ENCODE measurements at places on chromosomes 16 and 17.

DNA sequence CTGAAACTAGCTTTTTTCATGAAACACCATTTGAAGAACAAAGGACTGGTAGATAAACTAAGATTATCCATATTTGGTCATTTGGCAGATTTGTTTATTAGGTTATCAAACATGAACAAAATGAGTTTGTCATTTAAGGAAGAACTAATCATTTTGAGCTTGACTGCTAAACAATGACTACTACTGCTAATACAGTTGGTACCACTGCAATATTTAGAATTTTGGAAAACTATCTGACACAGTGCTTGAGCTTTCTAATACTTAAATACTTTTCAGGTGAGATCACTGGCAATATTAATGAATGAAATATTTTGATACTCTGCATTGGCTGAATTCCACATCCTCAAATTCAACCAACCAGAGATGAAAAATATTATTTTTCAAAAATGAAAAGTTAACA, 47.2 kb downstream of the MED13 start:
- DNase-seq, result no peak

DNA sequence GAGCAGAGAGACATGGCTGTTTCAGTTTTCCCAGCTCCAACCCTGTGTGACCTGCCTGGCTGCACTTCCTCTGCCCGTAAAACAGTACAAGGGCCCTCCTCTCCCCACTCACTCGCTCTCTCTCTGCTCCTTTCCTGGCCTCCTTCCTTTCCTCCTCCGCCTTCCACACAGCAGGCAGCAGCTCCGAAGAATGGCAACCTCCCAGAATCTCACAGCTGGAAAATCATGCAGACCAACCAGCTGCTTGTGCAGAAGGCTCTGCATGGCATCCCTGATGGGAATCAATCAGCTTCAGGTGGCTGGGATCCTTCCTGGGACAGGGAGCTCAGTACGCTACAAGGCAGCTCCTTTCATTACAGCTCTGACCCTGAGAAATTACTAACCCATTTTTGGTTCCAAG, 27.4 kb downstream of the TMEM132E start:
- DNase-seq, result no peak

DNA sequence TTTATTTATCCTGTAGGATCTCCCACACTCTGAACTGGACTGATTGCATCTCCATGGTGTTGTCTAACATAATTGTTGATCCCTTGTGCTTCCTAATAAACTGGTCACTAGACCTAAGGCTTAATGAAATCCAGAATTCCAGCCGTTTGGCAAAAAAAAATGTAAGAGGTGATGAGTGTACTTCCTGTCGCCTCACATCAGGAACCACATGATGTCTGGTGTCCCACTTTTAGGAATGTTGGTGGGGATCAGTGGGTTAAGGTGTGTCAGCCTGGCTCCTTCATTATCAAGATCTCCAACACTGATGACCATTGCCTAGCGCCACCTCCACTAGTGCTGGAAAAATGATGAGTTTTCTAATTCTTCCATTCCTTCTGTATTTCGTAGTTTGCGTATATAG, 18.6 kb upstream of the LONP2 start:
- DNase-seq, result no peak

GRCh38 chr17:12983991-12984884, 33.6 kb downstream of the ELAC2 start:
- no peak for DNase-seq

DNA sequence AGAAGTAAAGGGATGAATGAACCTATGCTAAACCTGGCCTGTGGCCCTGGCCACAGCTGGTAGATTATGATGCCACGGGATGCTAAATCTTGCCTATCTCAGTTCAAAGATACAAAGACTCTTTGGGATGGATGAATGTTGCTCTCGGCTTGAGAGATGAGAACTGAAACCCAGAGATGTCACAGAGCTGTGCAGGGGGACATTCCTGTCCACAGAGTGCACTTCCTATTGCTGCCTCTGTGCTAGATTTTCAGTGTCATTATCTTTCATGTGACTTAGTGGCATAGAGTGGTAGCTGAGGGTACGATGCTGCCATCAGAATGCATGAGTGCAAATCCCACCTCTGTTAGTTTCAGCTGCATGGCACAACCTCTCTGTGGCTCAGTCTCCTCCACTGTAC, 2.3 kb upstream of the MT1M start:
- DNase-seq, result no peak

DNA sequence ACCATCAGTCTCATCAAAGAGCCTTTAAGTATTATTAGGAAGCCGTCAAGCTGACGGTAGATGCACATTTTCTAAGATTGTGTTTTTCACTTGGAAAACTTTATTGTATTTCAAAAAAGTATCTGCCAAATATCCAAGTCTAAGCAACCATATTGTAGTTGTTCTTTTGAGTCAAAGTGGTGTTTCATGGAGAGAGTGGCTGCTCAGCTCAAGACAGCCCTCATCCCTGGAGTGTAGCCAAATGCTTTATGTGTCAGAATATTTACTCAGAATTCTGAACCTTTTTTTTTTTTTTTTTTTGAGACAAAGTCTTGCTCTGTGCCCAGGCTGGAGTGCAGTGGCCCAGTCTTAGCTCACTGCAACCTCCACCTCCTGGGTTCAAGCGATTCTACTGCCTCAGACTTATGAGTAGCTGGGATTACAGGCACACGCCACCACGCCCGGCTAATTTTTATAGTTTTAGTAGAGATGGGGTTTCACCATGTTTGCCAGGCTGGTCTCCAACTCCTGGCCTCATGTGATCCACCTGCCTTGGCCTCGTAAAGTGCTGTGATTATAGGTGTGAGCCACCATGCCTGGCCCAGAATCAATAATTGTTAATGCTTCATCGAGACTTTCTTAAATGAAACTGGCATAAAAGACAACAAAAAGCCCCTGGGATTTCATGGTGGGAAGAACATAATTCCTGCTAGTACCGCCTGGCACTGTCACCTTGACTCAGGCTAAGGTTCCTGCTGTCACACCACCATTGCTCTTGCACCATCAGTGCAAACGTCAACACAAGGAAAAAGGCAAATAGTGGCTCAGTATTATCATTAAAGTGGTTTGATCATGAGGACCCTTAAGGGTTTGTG, 45.5 kb downstream of the PRKCA start:
- DNase-seq, result no peak

DNA sequence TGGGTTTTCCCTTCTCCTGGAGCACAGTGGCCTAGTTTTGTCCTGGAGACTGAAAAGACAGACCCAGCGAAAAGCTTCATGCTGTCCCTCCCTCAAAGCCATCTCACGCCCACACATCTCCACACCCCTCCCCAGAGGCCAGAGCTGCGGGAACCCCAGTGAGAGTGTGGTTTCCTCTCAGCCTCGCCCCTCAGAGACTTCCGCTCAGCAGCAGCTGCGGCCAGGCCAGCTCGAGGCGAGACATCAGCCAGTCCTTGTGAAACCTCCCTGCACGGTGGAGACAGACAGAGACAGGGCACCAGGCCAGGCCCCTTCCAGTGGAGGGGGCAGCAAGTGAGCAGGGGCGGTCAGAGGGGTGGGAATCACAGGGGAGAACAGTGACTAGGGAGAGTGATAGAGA, 77.0 kb upstream of the TNRC6C start:
- peak; percentile 89 for DNase-seq

DNA sequence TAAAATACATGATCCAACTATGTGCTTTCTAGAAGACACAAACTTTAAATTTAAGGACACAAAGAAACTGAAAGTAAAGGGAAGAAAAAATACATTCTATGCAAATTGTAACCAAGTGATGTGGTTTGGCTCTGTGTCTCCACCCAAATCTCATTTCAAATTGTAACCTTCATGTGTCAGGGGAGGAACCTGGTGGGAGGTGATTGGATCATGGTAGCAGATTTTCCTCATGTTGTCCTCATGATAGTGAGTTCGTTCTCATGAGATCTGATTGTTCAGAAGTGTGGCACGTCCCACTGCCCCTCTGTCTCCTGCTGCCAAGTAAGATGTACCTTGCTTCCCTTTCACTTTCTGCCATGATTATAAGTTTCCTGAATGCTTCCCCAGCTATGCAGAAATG, 15.0 kb downstream of the OR1A1 start:
- DNase-seq, result no peak

- no peak for DNase-seq
Measured at GRCh38 chr17:20293501-20293900, 173.8 kb downstream of the LGALS9B start.

GRCh38 chr16:49773534-49774475, 82.1 kb downstream of the ZNF423 start:
- no peak for DNase-seq

- DNase-seq, result no peak
Measured at GRCh38 chr16:49821614-49822282, 34.2 kb downstream of the ZNF423 start.

DNA sequence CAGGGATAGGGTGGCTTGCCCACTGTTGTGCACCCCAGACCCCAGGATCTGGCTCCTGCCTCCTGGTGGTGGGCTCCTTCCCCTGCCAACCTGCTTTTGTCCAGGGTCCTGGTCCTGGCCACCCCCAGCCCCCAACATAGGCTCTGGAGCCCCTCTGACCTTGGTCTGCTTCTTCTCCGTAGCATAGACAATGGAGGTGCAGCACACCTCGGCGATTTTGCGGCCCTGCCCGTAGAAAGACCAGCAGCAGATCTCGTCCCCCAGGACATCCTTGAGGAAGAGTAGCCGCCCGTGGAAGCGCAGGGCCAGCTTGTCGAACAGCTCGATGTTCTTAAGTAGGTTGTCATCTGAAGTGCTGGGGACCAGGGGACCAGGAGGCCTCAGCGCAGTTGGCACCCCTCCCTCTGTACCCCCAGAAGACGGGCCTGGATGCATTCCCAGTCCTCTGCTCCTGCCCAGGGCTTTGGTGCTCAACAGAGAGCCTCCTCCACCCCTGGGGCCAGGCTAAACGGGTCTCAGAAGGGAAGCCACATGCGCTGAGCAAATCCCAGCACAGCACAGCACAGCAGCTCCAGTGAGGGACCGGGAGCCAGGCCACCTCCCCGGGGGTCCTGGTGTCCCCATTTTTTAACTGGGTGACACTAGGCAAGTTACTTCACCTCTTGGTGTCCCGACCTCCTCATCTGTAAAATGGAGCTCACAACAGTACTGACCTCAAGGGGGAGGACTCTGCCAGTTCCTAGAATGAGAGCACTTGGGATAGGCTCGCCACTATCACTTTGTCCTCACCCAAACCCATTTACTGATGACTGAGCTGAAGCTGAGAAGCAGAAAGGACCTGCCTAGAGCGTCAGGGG, 10.8 kb downstream of the ASPHD1 start:
- DNase-seq, result no peak

GRCh38 chr16:2915196-2915929, 3.6 kb downstream of the FLYWCH1 start:
- no peak for DNase-seq

- DNase-seq, result no peak
Measured at GRCh38 chr16:21250072-21250923, 16.8 kb downstream of the ANKS4B start.

- no peak for DNase-seq
Measured at GRCh38 chr16:66847533-66848067, 3.4 kb downstream of the CA7 start.

DNA sequence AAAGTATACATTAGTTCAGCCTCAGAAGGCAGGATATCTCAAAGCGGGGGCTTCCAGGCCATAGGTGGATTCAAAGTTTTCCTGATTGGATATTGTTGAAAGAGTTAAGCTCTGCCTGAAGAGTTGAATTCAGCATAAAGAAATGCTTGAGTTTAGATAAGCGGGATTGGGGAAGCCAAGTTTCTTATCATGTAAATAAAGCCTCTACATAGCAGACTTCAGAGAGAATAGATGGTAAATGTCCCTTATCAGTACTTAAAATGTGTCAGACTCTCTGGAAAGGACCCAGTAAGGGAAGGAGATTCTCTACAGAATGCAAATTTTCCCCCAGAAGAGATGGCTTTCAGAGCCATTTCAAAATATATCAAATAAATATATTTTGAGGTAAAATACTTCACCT, 423.5 kb downstream of the SHISA9 start:
- DNase-seq, result no peak

DNA sequence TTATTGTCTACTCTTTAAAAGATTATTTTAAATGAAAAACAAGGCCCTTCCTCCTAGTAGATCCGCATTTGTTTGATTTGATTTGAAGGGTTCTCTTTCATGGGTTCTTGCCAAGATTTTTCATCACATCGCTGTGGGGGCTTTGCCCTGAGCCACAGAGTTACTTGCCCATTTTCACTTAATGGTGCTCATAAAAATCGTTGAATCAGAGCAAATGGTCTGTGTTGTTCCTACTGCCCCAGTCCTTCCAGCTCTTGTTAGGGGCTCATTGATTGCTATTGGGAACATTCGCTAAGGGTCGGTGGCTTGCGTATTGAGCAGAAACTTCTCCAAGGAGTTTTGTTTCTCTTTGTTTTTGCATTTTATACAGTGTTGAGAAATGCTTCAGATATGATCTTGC, 1023.4 kb upstream of the CDH8 start:
- no peak for DNase-seq

GRCh38 chr17:81509207-81509971, 3.2 kb downstream of the ACTG1 start:
- no peak for DNase-seq

- DNase-seq, result no peak
Measured at GRCh38 chr17:17298108-17298507, 5.1 kb upstream of the NT5M start.

DNA sequence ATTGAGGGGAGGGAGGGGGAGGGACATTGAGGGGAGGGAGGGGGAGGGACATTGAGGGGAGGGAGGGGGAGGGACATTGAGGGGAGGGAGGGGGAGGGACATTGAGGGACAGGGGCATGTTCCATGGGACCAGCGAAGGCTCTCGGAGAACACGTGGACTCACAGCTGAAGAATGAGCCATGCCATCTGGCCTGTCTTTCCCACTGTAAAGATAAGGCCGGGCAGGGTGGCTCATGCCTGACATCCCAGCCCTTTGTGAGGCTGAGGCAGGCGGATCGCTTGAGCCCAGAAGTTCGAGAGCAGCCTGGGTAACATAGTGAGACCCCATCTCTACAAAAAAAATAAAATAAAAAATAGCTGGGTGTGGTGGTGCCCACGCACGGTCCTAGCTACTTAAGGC, 32.5 kb downstream of the RPH3AL start:
- DNase-seq, result no peak

GRCh38 chr17:80842456-80843013, 149.1 kb upstream of the CHMP6 start:
- no peak for DNase-seq

GRCh38 chr17:2903193-2903974, 107.1 kb downstream of the RAP1GAP2 start:
- DNase-seq, result no peak

- DNase-seq, result no peak
Measured at GRCh38 chr17:69057280-69057679, 3.4 kb downstream of the ABCA9 start.

DNA sequence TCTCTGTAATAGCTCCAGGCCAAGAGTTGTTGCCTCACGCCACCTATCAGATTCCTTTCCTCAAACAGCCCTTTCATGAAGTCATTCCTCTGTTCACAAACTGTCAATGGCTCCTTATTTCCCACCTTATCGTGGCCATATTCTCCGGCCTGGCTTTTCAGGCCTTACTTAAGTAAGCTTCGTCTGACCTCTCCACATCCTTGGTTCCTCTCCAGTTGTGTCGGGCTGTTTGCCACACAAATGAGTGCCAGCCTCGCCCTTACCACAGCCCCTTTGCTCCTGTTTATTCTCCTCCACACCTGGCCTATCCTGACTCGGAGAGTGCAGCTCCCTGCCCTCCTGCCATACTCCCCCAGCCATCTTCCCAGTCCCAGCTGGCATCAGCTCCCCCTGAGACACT, 2.0 kb downstream of the TP53I13 start:
- no peak for DNase-seq

All from GM12892 (cell line).